Lower lobe of right lung (tissue), 2 donors: ENCODE measurements at places on chromosomes 4 and X.
A peak's percentile ranks its signal among the peaks of the same experiment; 100 is the strongest.

- H3K27me3 ChIP-seq = no peaks in the 10 kb centered on the region
- DNase-seq = peak; percentile 82
- no peak overlapping the region for H3K27ac ChIP-seq
- peak overlapping the region; percentile 10 for H3K4me3 ChIP-seq
- H3K4me1 ChIP-seq = peaks cover 9% of the 10 kb centered on the region
These were observed 61.7 kb downstream of the ADRA2C start for GRCh38 chr4:3827616-3828492.

- no peak for DNase-seq
- H3K4me1 ChIP-seq = no peaks in the 10 kb centered on the region
- H3K27me3 ChIP-seq = no peaks in the 10 kb centered on the region
- no peak overlapping the region for H3K27ac ChIP-seq
- H3K4me3 ChIP-seq = no peak overlapping the region
These were observed 560.4 kb downstream of the ANKRD50 start for GRCh38 chr4:124152132-124152531.

DNA sequence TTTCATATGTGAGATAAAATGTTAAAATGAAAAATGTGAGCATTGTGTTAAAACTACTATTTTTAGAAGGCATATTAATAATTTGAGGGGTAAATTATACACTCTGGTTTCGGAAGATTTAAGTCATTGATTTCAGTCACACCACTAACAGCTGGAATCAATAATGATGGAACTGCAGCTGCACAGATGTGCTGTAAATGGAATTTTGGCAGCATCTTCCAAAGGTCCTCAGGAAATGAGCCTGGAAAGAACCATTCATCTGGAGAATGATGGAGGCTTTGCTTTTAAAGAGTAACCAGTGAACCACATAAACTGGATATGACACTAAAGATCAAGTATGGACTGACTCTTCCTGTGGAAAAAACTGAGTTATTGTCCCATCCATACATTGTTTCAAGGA, 759.0 kb upstream of the EPHA5 start:
- no peak for DNase-seq
- no peaks in the 10 kb centered on the region for H3K4me1 ChIP-seq

DNA sequence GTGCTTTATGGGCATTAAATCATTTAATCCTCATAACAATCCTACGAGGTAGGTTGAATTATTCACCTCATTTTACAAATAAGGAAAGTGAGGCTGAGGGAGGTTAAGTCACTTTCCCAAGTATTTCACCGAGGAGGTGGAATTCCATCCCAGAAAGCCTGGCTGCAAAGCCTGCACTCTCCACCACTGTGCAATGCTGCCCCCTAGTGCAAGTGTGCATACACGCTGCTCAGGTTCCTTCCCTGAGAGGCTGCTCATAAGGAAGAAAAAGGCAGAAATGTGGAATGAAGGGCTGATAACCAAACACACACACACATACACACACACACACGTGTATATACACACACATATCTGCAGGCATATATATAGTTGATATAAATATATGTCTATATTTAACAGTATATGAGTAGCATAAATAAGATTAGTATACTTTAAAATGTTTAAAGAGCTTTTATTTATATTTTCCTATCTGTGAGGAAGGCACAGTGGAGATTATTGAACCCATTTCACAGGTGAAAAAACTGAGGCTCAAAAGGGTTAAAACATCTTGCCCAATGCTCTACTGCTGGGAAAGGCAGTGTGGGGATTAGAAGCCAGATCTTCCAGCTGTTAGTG, 714.5 kb upstream of the TENM3 start:
- H3K27me3 ChIP-seq = no peaks in the 10 kb centered on the region
- H3K36me3 ChIP-seq = no peaks in the 10 kb centered on the region
- no peak overlapping the region for H3K4me3 ChIP-seq
- no peak overlapping the region for H3K27ac ChIP-seq
- no peaks in the 10 kb centered on the region for H3K4me1 ChIP-seq

DNA sequence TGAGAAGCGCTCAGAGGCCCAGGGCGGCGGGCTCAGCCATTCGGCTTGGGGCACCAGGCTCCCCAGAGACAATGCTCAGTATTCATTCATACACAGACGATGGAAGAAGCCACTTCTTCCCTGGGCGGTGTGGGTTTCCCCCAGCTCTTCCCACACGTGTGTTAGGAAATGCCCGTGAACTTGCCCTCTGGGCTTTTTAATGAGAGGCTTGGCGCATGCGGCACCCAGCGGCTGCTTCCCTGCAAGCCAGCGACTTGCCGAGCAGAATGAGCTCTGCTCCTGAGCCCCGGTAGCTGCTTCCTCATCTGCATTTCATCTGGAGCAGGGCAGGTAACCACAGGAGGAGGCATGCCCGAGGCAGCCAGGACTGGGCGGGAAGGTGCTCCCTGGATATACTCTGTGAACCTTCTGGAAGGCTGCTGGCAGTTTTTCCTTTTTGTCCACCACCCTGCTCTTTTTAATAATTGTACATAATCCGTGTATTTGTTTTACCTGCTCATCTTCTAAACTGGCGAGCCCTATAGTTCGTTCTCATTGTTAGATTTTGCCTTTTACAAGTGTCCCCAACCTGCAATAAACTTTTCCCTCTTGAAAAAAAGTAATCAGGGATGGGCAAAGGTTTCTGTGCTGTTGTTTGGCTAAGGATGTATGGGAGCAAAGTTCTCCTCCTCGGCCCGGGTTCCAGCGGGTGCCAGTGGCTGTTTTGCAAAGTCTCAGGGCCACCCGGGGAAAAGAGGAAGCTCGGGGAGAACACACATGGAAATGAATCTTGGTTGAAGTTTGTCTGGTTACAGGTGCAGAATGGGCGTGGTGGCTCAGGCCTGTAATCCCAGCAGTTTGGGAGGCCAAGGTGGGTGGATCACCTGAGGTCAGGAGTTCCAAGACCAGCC, 178.8 kb downstream of the DCLK2 start:
- no peaks in the 10 kb centered on the region for H3K36me3 ChIP-seq
- no peak for DNase-seq
- no peak overlapping the region for H3K4me3 ChIP-seq
- no peak overlapping the region for H3K27ac ChIP-seq
- peaks cover 9% of the 10 kb centered on the region for H3K4me1 ChIP-seq

DNA sequence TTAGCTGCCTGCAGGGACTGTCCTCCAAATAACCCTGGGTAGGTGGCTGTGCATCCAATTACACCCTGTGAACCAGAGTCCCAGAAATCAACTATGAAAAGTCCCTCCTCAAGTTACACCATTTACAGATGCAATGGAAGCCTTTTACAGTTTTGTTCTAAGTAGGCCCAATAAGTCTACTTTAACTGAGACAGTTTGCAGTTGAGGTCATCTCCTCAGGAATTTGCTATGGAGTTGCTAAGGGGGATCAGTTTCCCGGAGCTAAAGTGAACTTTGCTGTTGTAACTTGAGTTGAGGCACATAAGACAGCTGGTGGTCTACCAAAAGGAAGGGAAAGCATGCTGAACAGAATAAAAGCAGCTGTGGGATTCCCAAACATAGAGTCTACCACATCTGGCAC, 121.6 kb upstream of the STK26 start:
- no peaks in the 10 kb centered on the region for H3K36me3 ChIP-seq
- H3K27ac ChIP-seq = no peak overlapping the region
- H3K4me3 ChIP-seq = no peak overlapping the region
- no peaks in the 10 kb centered on the region for H3K27me3 ChIP-seq

GRCh38 chrX:21666679-21667078, 8.5 kb upstream of the KLHL34 start:
- H3K4me3 ChIP-seq = no peak overlapping the region
- DNase-seq = no peak
- H3K36me3 ChIP-seq = no peaks in the 10 kb centered on the region
- no peaks in the 10 kb centered on the region for H3K4me1 ChIP-seq
- no peaks in the 10 kb centered on the region for H3K27me3 ChIP-seq
- no peak overlapping the region for H3K27ac ChIP-seq

DNA sequence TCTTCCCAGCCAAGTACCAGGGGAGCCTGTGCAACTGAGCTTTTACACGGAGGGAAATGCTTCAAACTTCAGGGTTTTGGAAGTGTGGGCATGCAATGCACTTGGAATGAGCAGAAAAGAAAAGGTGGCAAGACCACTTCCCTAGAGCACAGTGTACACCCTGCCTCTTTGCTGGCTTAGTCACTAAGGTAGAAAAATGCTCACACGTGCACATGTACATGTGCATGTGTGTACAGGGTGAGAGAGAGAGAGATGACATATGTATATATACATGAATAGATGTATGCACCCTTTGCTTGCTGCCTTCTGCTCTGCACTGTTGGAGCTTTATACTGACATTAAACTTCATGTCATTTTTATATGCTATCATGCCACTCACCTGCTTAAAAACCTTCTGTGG, 7.9 kb upstream of the KLF3 start:
- H3K4me3 ChIP-seq = no peak overlapping the region
- DNase-seq = no peak
- no peaks in the 10 kb centered on the region for H3K27me3 ChIP-seq
- H3K36me3 ChIP-seq = no peaks in the 10 kb centered on the region

- peaks cover 6% of the 10 kb centered on the region for H3K36me3 ChIP-seq
- H3K4me1 ChIP-seq = no peaks in the 10 kb centered on the region
- no peak overlapping the region for H3K4me3 ChIP-seq
- H3K27ac ChIP-seq = no peak overlapping the region
These were observed 199.5 kb upstream of the ZCCHC13 start for GRCh38 chrX:74104356-74105015.

DNA sequence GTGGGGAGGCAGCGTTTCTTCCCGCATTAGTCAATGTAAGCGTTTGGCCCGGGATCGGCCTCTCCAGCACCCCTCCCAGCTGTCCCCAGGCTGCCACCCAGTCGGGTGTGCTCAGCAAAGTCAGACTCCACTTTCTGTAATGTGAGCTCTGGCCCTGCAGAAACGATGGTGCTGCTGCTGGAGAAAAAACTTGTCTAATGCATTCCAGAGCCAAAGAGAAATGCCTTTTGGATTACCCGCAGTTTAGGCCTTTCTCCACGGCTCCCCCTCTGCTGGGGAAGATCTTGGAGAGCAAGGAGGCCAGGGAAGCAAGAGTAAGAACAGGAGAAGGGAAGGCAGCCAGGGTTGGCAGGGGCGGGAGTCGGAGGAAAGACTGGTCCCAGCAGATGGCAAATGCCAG, 55.2 kb downstream of the ELF4 start:
- no peak for DNase-seq
- peaks cover 33% of the 10 kb centered on the region for H3K36me3 ChIP-seq
- no peak overlapping the region for H3K4me3 ChIP-seq
- H3K27ac ChIP-seq = no peak overlapping the region

DNA sequence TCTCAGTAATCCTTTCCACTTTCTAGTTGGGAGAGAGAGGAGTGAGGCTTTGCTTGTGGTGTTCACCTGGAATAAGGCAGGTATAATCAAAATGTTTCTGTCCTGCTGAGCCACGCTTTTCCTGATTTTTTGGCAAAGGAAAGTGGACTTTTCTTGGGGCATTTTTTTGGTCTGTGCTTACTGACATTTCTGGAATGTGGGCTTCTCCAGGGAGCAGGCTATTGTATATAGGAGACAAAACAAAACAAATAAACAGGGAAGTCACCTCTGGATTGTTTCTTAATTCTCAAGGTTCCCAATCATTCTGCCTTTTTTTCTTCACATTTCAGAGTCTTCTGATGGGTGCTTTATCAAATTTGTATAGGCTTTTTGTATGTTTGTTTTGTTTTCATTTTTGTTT, 25.7 kb upstream of the RP2 start:
- DNase-seq = no peak
- no peaks in the 10 kb centered on the region for H3K36me3 ChIP-seq
- no peaks in the 10 kb centered on the region for H3K4me1 ChIP-seq
- H3K27me3 ChIP-seq = no peaks in the 10 kb centered on the region

DNA sequence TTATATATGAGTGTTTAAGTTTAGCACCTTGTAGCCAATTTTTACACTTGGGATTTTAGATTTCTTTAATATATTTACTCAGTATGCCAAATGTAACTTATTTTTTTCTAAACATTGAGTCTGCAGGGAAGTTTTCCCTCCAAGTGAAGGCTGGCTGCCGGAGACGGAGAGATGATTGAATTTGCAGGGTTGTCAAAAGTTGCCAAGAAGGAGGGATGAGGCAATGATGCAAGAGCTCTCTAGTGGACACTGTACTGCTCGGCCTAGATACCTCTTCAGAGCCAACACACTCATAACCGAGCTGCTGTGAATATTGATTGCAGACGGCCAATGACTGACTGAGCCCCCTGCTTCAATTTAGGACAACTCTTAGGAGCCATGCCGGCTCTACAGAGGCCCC, 318.6 kb upstream of the CASK start:
- no peaks in the 10 kb centered on the region for H3K27me3 ChIP-seq
- DNase-seq = no peak
- no peaks in the 10 kb centered on the region for H3K36me3 ChIP-seq
- H3K27ac ChIP-seq = no peak overlapping the region

DNA sequence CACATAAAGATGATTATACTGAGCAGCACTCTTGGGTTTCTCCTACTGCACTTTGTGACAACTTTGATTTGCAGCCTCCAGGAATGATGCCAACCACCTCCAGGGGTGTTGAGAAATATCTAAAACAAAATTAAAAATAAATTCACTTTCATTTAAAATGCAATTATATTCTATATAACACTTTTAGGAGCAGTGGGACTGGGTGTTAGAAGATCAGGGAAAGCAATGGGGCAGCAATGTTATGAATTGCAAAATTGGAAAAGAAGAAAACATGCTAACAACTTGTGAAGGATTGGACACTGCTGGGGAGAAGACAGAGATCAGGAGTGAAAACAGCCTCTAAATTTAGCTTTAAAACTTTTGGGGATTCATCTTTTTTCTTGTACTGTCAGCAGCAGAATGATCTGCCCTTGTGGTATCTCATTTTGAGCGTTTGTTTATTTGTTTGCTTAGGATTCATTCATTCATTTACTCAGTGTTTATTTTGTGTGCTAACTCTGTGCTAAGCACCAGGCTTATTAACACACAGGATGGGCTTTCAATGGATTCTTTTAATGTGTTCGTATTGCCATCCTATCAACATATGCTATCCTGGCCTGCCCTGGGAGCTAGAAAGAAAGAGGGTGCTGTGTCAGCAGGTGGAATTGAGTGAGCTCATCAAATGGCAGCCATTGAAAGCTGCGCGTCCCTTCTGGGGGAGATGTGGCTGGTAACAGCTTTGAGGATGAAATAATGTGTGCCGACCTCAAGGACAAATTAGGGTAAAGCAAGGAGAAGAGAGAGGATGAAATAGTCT, 96.5 kb downstream of the FRMPD4 start:
- H3K4me3 ChIP-seq = no peak overlapping the region
- H3K27me3 ChIP-seq = no peaks in the 10 kb centered on the region
- no peaks in the 10 kb centered on the region for H3K4me1 ChIP-seq
- H3K36me3 ChIP-seq = no peaks in the 10 kb centered on the region

DNA sequence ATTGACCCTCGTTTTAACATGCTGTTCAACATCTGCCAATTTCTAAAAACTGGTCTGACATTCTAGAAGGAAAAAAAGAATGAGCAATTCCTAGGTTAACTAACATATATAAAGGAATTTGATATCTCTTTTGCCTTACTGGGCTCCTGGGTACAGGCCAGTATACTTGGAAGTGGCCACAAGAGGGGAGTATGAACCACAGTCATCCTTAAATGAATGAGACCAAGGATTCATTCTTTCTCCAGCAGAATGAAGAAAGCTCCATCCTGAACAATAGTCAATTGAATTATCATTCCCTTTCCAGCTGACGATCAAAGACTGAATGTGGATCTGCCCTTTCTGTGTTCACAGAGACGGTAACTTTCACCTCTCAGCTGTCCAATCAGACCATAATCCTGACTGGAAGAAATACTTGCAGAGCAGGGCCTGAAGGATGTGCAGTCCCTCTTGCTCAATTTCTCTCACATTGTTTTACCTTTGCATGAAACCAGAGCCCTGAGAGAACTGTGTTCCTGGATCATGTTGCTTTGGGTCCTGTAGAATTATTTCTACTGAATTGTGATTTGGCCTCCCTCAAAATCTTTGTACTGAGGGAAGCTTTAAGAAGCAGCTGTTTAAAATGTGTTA, 14.8 kb upstream of the SPARCL1 start:
- no peaks in the 10 kb centered on the region for H3K27me3 ChIP-seq
- no peak overlapping the region for H3K27ac ChIP-seq
- no peaks in the 10 kb centered on the region for H3K36me3 ChIP-seq
- no peak overlapping the region for H3K4me3 ChIP-seq
- no peaks in the 10 kb centered on the region for H3K4me1 ChIP-seq
